ENCODE measurements at places on chromosomes 7 and 10.

- no peak for DNase-seq
These were observed 3.1 kb upstream of the DRGX start for GRCh38 chr10:49398986-49399385.

DNA sequence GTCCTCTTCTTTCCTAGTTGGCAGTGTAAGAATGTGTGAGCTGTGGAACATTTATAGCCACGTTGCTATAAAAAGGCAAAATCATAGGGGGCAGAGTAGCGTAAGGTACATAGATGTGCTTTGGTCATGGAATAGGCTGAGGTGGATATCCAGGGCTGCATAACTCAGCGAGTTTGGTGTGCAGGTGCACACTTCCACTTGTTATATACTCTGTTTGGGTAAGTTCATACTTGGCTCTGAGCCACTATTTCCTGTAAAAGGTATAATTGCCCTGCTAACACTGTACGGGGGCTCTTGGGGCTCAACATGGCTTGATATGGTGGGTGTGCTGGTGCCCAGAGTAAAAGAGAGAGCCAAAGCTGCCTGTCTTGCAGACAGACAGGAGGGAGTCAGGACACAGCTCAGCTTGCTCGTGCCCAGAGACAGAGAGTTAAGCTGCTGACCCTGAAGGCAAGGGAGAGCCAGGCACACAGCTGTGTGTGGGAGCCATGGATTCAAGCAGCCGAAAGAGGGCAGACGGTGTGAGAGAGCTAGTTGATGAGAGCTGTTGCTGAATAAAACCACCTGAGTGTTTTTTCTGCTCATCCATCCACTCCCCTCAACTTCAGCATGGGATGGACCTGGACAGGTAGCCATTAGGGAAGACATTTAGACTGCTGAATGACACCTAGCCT, 126.7 kb downstream of the DKK1 start:
- no peak for DNase-seq

DNA sequence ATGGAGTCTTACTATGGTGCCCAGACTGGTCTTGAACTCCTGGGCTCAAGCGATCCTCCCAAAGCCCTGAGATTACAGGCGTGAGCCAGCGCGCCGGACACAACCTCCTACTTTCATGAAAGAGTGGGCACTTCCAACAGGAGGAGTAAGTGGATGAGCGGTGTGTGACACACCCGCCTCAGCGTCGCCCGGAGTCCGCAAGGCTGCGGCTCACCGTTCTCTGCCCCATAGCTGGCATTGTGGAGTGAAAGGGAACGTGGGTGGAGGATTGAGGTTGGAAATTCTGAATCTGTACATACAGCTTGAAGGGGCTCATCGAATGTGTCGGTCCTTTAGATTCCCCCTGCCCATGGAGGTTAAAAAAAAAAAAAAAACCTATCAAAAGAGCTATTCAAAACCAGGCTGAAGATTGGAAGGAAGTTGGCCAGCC, 524 bp upstream of the PRXL2A start:
- no peak for DNase-seq

DNA sequence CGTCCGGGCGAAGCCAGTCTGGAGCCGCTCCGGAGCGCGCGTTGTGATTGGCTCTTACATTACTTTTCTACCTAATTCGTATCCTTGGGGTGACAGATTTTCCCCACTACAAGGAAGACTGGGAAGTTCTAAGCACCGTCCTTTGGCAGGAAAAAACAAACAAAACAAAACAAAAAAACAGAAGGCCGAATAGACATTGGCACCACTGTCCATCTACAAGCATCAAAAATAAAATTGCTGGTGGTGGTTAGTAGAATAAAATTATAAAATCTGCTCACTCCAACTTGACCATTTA, 651 bp upstream of the SKAP2 start:
- DNase-seq: no peak

GRCh38 chr10:116866987-116867595, 17.8 kb downstream of the ENO4 start:
- DNase-seq: no peak

DNA sequence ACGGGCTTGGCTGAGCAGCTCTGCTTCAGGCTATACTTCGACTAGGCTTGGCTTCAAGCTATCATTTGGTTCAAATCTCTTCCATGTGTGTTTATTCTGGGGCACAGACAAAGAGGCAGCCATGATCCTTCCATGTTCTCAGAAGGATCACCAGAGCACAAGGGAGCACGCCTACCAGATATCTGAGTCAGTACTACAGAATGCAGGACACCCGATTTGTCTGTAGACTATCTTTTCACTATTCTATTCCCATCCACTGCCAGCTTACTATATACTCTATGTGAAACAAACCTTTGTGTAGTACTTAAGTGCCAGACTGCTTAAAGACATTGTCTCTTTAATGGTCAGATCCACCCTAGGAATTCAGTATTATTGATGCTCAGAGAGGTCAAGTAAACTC, 35.1 kb downstream of the CH25H start:
- DNase-seq: no peak

GRCh38 chr7:113015034-113015645, 71.5 kb downstream of the GPR85 start:
- DNase-seq: no peak

- no peak for DNase-seq
These were observed 1.3 kb upstream of the HIP1 start for GRCh38 chr7:75739796-75740672.

DNA sequence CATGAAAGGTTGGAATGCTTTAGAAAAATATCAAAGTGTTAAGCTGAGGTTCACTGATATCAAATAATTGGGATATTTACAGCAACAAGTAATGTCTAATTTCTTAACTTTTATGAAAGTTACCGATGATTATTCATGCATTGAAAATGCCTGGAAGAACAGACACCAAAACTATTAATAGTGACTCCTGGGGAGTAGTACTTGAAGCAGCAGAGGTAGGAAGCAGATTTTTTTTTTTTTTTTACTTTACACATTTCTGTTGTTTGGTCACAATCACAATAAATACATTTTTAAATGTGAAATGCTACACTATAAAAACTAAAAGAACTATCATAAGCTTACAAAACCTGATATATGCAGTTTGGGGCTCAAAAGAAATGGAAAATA, 70.5 kb upstream of the FGL2 start:
- no peak for DNase-seq

DNA sequence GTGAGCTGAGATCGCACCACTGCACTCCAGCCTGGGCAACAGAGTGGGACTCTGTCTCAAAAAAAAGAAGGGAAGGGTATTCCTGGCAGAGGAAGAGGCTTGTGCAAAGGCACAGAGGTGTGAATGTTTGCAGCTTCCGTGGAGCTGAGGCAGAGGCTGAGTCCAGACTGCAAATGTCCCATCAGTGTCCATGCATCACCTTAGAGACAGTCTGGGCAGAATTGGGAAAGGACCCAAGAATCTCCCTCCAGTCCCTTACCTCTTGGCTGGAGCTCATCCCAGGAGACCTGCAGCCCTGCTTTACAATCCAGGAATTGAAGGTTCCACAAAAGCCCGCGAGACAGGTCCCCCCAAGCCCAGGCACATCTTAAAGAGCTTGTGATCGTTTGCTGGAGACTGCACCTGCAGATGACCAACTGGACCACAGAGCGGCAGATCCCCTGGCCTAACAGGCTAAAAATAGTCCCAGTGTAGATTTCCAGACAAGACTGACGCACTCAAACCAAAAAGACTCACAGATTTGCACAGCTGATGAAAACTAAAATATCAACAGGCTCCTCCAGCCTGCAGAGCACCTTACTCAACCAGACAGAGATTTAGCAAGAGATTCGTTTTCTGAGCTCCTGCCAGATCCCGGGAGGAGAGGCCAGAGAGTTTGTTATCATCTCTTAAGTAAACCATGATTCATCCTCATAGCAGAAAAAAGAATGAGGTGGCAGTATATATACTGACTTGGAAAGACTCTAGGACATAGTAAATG, 22.9 kb upstream of the NANOS1 start:
- no peak for DNase-seq

- DNase-seq: no peak
These were observed 26.6 kb upstream of the NKX6-2 start for GRCh38 chr10:132812520-132812919.

DNA sequence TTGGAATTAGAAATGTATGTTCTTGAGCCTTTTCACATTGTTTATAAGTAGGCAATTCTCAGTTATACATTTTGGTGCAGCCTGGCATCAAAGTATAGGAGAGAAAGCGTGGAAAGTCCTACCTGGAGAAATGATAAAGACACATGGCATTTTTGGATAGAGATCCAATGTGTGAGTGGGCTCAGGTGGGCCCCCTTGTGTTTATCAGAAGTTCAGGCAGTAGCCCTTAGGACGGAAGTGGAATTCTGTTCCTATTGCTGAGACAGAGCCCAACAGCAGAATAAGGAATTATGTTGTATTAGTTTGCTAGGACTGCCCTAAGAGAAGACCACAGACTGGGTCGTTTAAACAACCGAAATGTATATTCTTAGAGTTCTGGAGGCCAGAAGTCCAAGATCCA, 85.2 kb upstream of the AMPH start:
- no peak for DNase-seq

DNA sequence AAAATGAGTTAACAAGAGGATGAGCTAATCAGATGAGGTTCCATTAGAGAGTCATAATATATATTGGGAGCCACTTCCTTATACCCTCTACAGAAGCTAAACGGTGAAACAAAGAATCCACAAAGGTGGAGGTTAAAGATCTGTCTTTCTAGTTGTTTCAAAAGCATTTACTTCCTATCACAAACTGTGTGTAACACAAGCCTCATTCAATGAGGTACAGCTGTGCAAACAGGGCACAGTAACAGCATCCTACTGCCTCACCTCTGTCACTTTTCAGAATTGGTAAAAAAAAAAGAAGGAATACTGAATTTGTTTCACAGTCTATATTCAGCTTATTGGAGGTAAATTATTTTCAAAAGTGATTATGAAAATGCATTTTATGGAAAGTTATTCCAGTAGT, 128.7 kb downstream of the AGMO start:
- DNase-seq: no peak

DNA sequence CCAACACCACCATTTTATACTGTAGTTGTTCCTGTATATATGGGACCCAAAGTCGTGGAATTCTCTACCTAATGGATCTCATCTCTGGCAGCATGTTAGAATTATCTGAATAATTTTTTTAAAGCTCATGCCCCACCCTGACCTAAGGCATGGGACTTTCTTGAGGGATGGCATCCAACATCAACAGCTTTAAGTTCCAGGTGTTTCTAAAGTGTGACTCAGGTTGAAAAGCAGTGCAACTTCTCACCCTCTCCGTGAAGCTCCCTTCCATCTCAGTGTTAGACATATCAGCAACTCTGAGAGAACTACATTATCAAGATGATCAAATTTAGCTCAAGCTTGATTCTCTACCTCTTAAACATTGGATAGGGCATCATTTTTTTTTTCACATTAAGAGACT, 18.1 kb upstream of the RAB18 start:
- no peak for DNase-seq

- DNase-seq: no peak
These were observed 32.8 kb upstream of the PHF14 start for GRCh38 chr7:10940704-10941355.

- DNase-seq: no peak
These were observed 301.8 kb upstream of the MGMT start for GRCh38 chr10:129165076-129165720.

DNA sequence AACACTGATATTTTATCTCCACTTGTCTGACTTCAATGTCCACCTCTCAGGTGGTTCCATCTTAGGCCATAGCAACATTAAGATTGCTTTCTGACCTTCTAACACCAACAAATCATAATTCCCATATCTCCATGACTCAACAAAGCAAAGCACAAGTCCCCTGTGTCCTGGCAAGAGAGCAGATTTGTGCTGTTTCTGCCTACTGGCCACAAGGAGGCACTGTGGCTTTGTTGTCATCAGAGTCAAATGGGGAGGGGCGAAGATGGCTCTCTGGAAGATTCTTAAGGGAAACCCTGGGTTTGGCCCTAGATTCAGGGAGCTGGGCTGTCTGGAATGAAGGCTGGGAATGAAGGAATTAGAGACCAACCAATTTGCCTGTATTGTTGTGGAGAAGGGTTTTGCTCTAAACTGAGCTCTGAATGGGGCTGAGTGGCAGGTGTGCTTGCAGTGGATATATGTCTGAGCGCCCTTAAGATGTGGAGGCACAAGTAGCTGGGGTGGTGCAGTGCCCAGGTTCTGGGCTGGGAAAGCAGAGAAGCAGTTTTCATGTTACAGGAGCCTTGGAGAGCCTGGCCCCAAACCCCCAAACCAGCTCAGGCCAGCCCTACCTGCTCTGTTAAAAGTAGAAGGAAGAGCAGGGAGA, 154.8 kb upstream of the PRSS58 start:
- DNase-seq: no peak

All from KG1 (cell line).